ENCODE measurements at places on chromosomes 12 and 14. TPM values are rescaled to one million over a fixed set of nuclear protein-coding genes. Genes with fewer than 3 reads are reported as not detected.

GRCh38 chr14:68986926-68987652 lies 8.0 kb upstream of the ACTN1 start:
- DNase-seq: peak; percentile 36

The CLMN gene
- 0.76 TPM for total RNA-seq

DNA sequence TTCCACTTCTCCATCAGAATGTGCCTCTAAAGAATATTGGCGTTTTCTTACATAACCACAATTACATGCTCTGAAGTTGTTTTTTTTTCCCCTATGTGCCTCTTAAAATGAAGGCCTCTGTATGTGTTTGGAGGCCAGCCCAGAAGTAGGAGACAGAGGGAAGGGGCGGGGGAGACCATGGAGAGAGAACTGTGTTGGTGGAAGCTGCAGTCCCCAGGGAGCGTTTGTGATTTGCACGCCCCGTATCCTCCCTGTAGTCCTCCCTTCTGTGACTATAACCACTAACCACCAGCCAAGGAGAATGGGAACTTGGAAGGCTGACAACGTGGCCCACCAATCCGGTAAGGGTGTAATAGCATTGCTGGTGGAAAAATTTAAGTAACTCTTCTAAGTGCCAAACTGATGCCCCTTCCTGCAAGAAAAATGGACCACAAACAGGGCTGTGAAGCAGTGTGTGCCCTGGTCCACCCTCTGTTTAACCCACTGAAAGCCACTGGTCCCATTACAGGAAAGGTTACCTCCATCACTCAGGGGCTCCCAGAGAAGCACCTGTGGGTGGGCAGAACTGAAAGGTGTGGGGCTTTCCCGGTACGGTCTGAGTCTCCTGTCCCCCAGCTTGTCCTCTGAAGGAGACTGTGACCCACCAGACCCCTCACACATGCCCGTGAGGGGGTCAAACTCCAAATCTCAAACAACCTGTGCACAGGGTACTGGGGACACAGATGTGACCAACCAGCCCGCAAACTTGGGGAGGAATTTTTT lies 36.8 kb downstream of the CCDC88C start:
- no peak for DNase-seq

DNA sequence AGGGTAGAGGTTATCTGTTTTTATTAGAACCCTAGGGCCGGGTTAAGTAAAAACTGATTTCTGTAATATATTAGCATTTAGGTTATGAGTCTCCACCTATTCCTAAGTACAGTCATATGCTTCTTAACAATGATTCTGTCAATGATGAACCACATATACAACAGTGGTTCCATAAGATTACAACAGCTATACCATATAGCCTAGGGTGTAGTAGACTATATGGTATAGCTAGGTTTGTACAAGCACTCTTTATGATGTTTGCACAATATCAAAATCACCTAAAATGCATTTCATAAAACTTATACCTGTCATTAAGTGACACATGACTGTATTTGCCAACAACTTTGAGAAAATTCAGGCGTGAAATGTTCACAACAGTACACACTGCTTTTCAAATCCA lies 110.6 kb downstream of the RPL10L start:
- no peak for DNase-seq

GRCh38 chr12:23423796-23424195 lies 525.7 kb downstream of the SOX5 start:
- DNase-seq: no peak

The TOMM20L gene
- not detected for total RNA-seq

DNA sequence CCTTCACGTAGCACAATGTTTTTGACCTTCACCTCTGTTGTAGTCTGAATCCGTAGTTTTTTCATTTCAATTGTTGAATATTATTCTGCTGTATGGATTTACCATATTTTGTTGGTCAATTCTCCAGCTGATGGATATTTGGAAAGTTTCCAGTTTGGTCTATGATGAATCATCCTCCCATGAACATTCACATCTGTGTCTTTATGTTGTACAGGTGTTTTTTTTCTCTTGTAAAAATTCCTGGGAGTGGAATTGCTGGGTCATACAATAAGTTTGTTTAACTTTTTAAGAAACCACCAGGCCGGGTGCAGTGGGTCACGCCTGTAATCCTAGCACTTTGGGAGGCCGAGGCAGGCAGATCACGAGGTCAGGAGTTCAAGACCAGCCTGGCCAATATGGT lies 36.7 kb upstream of the GNG2 start:
- DNase-seq: no peak

The RNASE4 gene
- 35.9 TPM for total RNA-seq

The HOXC4 gene
- 2.2 TPM for total RNA-seq

DNA sequence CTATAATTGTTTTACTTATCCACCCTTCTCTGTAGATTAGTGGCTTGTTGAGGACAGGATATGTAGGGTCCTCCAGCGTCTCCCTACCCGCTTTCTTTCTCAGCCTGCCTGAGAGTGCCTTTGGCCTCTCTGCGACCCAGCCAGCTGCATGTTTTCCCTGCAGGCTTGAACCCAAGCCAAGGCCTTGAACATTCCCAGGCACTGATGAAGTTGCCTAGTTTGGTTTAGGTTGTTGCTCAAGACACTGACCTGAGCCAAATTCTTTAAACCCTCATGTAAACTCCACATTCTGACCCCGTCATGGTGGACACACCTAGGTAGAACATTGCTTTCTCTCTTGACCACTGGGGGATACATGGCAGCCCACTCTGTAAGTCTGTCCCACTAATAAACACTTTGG lies 33.4 kb upstream of the TXNRD1 start:
- DNase-seq: peak; percentile 90

The DBX2 gene
- not detected for total RNA-seq

- no peak for DNase-seq
These were observed 42.1 kb downstream of the ATL1 start for GRCh38 chr14:50602035-50602434.

DNA sequence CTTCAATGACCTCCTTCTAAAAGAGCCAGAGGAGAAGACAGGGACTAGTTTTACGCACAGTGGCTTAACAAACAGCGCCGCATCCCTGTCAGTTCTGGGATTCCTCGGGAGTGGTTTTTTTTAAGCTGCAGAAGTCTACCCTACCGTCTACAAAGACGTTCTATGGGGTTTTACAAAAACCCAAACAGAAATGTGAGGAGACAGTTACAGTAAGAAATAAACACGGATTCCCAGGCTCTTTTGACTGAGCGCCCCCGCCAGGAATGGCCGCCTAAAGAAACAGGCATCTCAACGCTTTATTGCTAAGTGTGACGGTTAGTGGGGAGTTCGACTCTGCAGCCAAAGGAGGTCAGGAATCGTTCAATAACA lies 484 bp downstream of the ALKBH1 start:
- peak; percentile 82 for DNase-seq

The BATF gene
- total RNA-seq: not detected

The LRRC74A gene
- not detected for total RNA-seq

- DNase-seq: peak; percentile 50
These were observed 398.8 kb upstream of the RGS6 start for GRCh38 chr14:71533390-71533789.

The EXOC3L4 gene
- not detected for total RNA-seq

- no peak for DNase-seq
These were observed 445.6 kb downstream of the ADAMTS20 start for GRCh38 chr12:43106355-43106754.

DNA sequence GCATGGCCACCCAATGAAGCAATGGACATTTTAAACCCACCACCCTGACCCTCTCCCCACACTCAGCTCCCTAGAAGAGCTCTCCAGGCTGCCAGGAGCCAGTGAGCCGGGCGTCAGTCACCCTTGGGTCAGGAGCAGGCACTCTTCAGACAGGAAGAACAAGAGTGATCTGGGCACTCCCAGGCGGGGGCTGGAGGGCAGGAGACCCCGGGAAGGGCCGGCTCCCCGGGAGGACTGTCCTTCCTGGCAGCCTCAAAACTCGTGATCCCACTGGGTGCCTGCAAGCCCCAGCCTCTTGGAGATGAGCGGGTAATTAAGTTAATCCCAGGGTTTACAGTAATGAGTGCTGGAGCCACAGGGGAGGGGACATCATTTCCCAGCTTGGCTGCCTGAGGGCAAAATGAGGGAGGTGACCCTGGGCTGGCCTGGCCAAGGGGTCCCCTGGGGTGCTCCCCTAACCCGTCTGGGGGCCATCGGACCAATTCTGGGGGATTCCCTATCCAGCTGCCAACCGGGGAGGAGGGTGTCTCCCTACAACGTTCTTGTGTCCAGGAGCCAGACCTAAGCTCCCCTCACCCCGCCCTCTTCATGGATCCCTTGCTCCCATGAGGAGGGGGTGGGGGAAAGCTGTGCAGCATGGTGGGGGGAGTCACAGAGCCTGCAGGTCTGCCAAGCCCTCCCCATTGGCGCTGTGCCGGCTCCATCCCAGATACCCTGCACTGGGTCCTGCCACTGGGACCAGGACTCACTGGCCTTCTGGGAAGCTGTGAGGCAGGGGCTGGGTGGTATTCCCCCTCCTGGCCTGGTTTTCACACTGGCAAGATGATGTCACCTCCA lies 59.2 kb downstream of the CCNK start:
- DNase-seq: no peak

Measured in GM23248 (cell line).